CD4-positive, alpha-beta T cell treated with Interleukin-6 at 100 ng/mL for 8 hours (primary cell): ENCODE measurements at places on chromosomes 2 and 18.

DNA sequence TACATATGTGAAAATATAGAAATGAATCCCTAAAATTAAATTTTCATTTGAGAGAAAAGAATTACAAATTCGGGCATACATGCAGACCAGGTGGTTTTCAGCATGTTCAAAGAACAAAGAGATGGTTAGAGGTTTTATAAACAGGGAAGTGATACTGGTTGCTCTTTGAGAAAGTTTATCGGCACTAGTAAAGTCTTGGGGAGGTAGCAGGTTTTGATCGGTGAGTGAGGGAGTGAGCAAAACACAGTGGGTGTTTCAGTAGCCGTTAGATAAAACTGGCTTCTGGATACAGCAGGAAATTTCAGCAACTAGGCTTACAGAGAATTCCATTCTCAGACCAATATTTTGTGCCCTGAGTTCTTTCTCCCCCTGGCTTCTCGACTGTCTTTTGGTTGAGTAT lies 51.1 kb downstream of the DSC3 start:
- no peak for DNase-seq

GRCh38 chr2:218074031-218074430 lies 5.0 kb downstream of the RUFY4 start:
- DNase-seq, result no peak

DNA sequence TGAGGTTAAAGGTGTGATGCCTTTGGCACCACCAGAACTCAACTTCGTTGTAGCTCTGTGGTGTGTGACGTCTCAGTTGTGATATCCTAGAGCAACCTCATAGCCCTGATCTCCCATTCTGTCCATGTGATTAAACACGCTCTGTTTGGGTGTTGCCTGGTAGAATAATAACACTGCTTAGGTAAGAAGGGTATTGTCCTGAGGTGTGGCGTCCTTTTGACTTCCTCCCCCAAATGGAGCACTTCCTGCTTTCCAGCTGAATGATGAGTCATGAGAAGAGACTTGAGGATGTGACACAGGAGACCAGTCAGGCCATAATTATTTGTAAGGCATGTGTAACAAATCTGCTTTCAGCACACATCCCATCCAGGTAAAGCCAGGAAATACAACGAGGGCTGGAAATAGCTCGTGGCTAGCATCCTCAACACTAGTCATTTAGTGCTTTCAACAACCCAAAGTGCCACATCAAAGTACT lies 100.7 kb downstream of the RAPGEF4 start:
- no peak for DNase-seq

DNA sequence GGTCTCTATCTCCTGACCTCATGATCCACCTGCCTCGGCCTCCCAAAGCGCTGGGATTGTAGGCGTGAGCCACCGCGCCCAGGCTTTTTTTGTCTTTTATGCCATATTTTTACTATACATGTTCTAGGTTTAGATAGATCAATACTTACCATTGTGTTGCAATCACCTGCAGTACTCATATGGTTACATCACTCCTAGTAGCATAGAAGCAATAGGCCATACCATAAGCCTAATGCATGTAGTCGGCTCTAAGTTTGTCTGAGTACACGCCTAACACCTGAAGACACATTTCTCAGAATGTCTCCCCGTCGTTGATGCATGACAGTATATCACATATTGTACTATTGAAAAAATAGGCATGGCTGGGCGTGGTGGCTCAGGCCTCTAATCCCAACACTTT lies 27.1 kb upstream of the TGIF1 start:
- no peak for DNase-seq

- no peak for DNase-seq
These were observed 9.2 kb downstream of the SGPP2 start for GRCh38 chr2:222433332-222434173.
